ENCODE measurements at places on chromosomes 5 and 9.

- DNase-seq: no peak
Observed at GRCh38 chr5:107736638-107737037, 65.9 kb upstream of the EFNA5 start.

DNA sequence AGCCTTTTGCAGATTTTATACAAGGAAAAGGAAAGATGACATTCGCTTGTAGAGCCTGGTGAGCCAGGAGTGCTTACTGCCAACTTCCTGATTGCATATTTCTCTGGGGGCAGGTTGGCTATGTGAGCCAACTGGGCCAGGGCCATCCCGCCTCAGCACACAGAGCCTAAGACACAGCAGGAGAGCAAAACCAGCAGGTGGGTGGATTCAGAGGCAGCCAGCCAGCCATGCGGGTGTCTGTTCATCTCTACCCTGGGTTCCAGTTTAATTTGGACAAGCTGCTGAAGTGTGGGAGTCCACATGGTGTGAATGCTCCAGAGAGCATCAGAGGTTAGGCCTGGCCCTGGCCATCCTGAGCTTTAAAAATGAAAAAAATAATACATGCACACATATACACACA, 291.4 kb downstream of the ARHGEF28 start:
- no peak for DNase-seq

DNA sequence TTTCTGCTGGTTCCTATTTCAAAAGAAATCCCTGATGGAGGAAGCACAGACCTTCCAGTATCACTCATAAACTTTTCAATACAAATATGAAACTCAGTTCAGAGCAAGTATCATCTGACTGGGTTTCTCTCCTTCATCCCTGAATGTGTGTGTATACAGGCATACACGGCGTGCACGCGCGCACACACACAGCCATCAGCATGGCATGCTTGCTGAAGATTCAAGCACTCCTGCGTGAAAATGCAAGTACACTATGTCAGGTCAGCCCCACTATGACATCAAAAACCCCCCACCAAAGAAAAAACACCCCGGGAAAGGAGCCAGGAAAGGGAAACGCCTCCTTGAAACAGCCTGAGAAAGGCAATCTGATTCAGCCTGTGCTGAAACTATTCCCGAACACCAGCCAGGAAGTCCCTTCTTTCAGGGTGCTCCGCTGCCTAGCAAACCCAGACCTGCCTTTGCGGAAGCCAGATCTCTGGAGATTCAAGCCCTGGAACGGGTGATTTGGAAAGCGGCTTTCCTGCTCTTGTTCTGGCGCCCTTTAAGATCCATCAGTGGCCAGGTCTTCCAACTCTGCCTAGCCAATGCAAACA, 831 bp downstream of the KLHL3 start:
- no peak for DNase-seq

- no peak for DNase-seq
Observed at GRCh38 chr5:139770722-139771121, 24.9 kb upstream of the PSD2 start.

GRCh38 chr5:7852988-7853387, 2.1 kb upstream of the CFAP90 start:
- no peak for DNase-seq

DNA sequence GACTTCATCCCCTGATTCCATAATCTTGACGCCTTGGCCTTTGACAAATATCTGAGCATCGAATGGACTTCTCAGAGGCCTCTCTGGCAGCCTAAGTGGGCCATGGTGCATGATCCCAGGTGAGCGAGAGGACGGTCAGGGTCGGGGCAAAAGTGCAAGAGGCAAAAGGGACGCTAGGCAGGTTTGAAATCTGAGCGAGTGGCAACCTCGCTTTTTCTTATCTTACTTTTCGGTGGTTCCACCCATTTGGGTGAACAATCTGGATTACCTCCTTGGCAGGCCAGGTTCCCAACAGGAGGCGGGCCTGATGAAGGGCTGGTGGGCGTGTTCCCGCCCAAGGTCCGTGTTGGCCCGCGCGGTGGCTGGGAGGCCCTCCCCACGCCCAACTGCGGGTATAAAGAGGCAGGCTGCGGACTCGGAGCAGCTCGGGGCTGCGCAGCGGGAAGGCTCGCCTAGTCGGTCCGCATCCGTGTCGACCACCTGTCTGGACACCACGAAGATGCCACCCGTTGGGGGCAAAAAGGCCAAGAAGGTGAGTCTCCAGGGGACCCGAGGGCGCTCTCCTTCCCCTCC, at the start of gene BHMT:
BHMT (plus strand) TSS at position 423 of the 573 bp plus-strand sequence; CDS start at position 500, 77 bp downstream.
- no peak for DNase-seq

DNA sequence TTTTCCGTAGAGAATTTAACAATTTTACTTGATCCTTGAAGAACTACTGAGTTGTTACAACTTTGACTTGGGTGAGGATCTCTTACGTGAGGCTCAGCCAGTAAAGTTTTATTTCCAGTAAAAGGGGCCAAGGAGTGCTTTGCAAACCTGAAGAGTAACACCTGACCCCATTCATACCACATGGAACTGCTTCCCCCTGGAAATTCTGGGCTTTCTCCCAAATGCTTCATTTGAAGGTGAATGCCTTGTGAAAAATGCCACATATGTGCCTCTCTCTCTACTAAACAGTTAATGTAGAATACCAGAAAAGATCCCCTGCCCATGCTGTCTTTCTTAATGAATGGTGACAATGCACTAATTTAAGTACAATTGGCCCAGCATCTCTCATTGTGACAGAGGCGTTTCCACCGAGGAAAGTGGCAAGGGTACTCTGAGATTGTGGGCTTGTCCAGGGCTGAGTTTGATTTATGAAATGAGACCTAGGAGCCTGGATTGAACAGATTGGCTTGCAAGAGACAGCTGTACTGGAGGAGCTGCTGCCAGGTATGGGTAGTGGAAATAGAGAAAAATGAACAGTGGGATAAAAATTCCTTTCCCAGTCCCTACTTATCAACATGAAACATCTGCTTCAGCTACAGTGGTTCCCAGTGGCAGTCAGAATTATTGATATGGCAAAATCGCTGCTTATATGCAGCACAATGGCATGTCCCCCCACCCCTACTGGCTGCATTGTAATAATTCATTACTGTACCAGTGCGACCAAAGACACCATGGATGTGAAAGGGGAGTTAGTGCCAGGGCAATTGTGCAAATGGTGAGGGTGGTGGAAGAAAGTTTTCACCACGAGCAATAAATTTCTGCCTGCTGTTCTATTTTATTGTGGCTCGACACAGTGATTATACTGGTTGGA, 843.7 kb upstream of the WWC1 start:
- no peak for DNase-seq

GRCh38 chr5:148682058-148683026, 28.0 kb upstream of the HTR4 start:
- DNase-seq: no peak

- DNase-seq: no peak
Observed at GRCh38 chr9:99425923-99426842, 204.1 kb downstream of the SEC61B start.

DNA sequence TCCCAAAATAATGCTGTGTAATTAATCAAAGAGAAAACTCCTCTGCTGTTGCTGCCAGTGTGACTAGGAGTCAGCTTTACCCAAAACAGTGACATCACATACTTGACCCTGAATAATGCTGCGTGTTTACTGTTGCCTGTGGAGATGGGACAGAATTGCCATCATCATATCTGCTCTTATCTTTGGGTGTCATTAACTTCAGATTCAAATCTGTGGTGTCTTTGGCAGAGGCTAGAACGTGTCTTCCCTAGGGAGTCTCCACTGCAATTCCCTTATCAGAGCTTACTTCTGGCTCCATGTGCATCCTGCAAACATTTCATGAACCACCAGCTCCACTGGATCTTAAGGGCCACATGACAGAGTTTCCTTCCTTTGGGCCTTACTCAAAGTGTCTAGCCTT, 88.9 kb upstream of the MRPS30 start:
- DNase-seq: no peak

- DNase-seq: no peak
Observed at GRCh38 chr5:15786884-15787283, 286.9 kb downstream of the FBXL7 start.

DNA sequence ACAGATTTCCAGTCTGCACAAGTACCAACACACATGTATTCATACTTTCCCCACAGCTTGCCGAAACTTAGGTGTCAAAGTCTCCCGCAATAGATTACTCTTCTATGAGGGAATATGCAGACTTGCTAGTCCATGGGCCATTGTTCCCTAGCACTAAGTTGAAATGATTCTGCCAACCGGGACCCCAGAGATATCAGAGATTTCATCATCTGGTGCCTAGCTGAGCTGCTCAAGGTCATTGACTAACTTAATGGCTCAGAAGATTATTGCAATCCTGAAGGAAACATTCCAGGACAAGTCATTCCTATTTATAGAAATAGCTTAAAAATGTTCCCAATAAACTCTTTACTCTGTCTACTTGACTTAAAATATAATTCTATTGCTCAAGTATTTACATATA, 202.6 kb downstream of the PIK3R1 start:
- DNase-seq: no peak

DNA sequence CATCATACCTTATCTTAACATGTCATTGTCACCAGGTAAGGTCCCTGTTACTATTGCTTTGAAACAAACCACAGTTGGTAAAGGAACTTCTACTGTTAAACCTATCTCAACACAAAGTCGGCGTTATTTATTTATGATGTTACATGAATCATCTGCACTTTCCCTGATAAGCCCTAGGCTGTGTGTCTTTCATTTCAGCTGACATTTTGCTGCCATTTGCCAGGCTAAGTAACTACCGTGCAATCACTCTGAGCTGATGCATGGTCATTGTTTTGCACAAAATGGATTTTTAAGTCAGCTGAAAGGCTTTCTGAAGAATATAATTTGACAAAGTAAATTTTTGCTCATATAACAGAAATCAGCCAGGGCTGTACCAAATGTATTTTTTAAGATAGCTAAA, 546.5 kb downstream of the ZNF608 start:
- no peak for DNase-seq

- no peak for DNase-seq
Observed at GRCh38 chr5:83368835-83369234, 102.7 kb upstream of the VCAN start.

- no peak for DNase-seq
Observed at GRCh38 chr9:108049026-108049607, 559.5 kb upstream of the KLF4 start.

GRCh38 chr5:1121891-1122290, 10.0 kb upstream of the SLC12A7 start:
- no peak for DNase-seq

- no peak for DNase-seq
Observed at GRCh38 chr5:68709239-68709638, 384.6 kb upstream of the SLC30A5 start.

DNA sequence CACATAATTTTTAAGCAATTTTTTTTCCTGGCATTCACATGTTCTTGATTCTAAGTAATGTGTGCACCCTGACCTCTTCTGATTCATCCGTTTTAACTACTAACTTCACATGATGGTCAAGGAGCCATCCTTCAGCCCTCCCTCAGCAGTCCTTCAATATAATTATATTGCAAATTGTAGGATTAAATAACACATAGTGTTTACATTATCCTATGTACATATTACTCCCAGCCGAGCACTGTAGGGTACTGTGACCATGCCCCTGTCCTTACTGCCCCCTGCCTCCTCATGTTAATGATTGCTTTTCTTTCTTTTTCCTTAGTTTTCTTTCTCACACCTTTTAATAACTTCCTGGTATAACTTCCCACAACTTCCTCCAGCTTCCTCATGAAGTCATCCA, 96.3 kb upstream of the FANCC start:
- DNase-seq: no peak

DNA sequence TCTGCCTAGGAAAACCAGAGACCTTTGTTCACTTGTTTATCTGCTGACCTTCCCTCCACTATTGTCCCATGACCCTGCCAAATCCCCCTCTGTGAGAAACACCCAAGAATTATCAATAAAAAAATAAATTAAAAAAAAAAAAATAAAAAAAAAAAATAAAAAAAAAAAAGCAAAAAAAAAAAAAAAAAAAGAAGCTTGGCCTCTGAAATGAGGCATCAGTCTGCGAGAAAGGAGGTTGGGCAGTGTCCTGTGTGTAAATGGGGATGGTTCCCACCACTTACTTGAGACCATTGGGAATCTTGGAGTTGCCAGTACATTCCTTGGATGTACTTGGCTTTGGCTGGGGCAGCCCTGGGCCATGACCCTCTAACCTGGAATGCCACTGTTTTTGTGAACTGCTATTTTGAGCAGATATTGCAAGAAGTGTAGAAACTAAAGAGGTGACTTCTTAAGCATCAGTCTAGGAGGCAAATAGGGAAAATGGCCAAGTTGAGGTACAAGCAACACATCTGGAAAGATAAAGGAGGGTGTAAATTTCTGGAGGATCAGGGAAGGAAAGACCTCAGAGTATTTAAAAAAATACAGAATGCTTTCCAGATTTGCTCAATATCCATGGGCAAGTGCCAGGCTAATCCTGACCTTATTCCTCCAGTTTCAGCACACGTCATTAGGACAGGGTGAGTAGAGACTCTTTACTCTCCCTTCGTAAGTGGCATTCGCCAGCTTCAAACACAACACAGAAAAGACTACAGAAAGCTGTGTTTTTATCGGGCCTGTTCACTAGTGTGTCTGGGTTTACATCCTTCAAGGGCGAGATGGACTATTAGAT, 58.1 kb downstream of the HSPA4 start:
- no peak for DNase-seq

DNA sequence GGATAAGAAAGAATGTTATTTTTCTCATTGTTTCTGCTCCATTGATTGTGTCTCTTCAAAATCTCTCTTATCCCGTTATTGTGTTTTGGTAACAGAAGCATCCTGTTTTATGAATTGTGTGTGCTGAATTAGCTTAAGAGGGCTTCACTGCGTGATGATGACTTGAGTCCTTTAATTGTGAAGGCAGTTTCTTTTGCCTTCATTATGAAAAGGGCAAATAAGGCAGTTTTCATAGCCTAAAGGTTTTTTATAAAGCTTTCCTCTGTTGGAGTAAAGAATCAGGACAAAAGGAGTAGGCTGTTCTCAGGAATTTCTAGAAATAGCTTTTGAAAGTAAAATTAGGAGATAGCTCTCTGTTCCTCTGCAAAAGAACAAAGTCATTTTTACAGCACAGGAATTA, 169.8 kb downstream of the FOCAD start:
- no peak for DNase-seq

DNA sequence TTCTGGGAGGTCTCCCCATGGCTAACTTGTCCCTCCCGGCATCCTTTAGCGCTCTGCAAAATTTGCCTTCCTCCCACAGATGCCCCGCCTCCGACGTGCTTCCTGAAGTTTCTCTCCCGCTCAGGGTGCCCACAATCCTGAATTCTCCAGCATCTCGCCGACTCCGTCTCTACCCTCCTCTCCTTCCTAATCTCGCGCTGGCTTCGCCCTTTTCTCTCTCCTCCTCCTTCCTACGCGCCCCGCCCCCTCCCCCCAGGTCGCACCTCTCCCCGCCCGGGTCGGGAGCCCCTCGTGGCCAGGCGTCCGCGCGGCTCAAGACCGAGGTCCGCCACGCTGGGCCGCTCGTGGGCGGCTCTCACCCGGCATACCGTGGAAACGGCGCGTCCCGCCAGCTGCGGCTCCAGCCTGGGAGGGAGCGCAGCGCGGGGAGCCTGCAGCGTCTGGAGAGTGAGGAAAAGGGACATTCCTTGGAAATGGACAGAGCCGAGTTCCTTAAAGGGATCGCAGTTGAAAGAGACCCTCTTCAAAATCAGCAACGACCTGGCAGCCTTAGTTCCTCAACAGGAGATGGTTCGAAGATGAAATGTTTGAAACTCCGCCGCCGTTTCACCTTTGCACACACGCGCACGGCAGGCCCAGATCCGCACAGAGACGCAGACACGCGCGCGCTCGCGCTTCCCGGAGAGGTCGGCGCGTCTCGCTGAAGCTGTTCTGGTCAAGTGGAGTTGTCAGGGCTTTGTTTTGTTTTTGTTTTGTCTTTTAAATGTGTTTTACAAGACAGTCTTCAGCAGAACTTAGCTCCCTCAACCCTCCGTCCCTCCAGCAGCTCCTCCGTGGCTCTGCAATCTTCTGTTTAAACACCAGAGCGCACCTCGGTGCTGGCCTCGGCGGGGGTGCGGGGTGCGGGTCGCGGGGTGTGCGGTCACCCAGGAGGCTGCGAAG, 5.0 kb upstream of the IRX2 start:
- no peak for DNase-seq
